ENCODE measurements at places on chromosomes 6 and 20.

- peak; percentile 93 for DNase-seq
Measured at GRCh38 chr6:6699741-6700367, 111.3 kb downstream of the LY86 start.

- no peak for DNase-seq
Measured at GRCh38 chr6:22755605-22756004, 186.2 kb downstream of the HDGFL1 start.

- DNase-seq = no peak
Measured at GRCh38 chr20:1674990-1675780, 17.6 kb upstream of the SIRPG start.

- no peak for DNase-seq
Measured at GRCh38 chr20:41314386-41314785, 3.1 kb downstream of the ZHX3 start.

- peak; percentile 61 for DNase-seq
Measured at GRCh38 chr6:28981431-28981832, 23.7 kb downstream of the ZNF311 start.

DNA sequence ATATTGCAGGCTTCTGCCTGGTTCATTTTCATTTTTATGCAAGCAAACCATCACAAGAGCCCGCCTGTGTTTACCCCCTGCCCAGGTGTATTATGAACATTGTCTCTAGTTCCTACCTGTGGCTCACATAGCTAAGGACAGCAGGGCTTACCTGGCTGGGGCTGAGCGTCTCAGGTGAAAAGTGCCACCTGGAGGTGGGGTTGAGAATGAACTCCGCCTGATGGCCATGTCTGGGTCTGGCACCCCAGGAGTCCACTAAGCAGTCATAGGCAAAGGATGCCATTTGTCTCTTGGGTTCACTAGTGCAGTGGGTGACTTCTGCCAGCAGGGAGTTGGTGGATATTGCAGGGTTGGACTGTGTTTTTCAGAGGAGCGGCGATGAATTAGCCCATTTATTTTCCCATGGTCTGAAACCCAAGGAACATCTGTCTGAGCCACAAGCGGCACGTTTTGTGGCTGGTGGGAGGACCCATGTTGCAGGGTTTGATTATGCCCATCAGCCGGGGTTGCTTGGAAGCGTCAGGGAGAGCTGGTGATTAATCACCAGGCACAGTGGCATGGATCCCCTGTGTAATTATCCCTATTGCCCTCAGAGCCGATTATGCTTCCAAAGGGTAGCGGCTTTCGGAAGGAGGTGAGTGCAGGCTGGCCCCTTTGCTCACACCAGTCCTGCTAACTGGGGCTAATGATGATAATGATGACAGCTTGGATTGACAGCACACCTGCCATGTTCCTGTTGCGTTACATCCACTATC is 92.1 kb downstream of the CDH26 start:
- DNase-seq = no peak

GRCh38 chr20:4135385-4136077 is 120.2 kb upstream of the RNF24 start:
- DNase-seq = no peak

DNA sequence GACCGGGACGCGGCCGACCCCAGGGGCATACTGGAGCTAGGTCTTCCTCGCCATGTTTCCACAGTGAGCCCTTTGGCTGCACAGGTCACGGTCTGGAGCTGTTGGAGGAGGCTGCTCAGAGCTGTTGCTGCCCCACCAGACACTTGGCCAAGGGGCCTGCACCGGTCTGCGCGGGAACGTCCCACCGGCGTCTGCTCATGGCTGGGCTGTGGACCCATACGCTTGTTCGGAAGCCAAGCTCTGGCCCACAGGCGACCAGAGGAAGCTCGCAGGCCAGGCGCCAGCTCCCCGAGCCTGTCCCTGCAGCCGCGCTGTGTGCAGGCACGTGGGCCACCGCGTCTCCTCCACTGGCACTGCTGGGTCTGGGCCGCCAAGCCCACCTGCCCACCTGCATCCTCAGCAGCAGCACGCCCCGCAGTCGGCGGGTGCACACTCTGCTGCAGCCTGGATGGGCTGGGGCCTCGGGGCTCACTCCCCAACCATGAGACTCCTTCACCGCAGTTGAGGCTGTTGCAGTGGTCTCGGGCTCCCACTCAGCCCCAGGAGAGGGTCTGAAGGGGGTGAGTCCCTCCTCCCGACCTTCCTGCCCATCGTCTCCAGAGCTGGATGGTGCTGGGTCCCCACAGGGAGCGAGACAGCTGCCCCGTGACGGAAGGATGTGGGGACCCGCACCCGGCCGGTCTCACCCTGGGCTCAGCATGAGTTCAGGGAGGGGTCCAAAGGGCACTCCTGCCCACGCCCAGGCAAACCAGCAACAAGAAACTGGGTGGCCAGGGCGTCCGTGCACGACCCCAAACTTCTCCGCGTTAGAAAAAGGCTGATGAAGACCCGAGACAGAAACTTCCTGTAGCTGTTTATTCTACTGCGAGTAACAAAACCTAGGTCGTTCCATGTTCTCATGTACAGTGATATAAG is 15.5 kb upstream of the TCFL5 start:
- DNase-seq = peak; percentile 83

DNA sequence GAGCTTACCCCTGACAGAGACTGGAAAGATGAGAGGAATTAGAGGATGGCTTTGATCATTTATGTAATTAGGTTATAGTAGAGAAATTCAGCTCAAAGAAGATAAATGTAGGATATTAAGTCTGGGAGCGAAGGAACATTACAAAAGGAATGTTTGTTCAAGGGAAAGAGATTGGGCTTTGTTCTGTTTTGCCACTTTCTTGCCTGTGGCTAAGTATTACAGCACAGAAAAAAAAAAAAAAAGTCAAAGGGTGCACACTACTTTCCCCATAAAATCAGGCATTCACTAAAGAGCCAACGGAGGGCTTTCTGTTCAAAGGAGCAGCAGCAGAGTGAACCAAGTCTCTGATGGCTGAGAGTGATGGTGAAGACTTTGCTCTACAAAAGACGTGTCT is 5.0 kb upstream of the HDDC2 start:
- DNase-seq = no peak

- no peak for DNase-seq
Measured at GRCh38 chr6:160042788-160043301, 74.0 kb downstream of the IGF2R start.

GRCh38 chr6:138518054-138518453 is 18.8 kb upstream of the NHSL1 start:
- no peak for DNase-seq

DNA sequence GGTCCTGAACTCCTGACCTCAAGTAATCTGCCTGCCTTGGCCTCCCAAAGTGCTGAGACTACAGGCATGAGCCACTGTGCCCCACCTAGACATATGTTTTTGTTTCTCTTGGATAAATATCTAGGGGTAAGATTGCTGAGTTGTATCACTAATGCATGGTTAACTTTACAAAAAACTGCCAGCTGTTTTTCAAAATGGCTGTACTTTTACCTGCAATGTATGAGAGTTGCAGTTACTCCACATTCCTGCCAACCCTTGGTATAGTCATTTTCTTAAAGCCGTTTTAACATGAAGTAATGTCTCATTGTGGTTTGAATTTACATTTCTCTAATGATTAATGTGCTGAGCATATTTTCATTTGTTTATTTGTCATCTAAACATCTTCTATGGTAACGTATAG is 289.7 kb downstream of the UTRN start:
- no peak for DNase-seq

- DNase-seq = no peak
Measured at GRCh38 chr6:17881085-17881858, 106.2 kb downstream of the KIF13A start.

- no peak for DNase-seq
Measured at GRCh38 chr6:13413466-13413862, 73.9 kb downstream of the GFOD1 start.

DNA sequence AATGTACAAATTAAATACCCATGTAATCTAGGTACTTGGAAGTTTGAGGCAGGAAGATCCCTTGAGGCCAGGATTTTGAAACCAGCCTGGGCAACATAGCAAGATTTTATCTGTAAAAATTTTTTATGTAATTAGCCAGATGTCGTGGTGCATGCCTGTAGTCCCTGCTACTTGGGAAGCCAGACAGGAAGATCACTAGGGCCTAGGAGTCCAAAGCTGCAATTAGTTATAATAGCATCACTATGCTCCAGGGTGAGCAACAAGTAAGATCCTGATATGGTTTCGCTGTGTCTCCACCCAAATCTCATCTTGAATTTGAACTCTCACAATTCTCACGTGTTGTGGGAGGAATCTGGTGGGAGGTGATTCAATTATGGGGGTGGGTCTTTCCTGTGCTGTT is 535.8 kb downstream of the TENT5A start:
- DNase-seq = no peak

DNA sequence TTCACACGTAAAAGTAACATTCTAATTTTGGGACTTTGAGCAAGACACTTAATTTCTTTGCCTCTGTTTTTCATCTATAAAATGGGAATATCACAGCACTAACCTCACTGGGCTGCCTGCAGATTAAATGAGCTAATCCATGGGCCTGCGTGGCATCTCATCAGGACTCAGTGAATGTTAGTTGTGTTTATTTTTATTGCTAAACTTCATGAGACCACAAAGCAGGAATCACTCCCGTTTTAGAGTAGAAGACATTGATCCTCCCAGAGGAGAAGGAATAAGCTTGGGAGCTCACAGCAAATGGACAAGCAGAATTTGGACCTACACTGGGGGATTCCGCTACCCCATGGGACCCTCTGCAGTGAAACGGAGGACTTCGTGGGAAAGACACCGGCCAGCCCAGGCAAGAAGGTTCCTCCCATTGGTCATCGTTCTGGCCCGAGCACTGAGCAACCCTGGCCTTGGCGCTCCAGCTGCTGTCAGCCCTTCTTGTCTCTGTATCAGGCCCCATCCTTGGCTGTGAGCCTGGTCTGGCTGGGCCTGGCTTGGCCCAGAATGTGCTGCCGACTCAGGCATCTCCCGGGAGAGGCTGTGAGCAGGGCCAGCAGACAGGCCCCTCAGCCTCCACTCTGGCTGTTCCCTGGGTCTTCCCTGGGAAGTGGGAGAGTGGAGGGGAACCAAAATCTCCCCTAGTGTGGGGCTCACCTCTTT is 79.8 kb downstream of the NFATC2 start:
- peak; percentile 40 for DNase-seq

DNA sequence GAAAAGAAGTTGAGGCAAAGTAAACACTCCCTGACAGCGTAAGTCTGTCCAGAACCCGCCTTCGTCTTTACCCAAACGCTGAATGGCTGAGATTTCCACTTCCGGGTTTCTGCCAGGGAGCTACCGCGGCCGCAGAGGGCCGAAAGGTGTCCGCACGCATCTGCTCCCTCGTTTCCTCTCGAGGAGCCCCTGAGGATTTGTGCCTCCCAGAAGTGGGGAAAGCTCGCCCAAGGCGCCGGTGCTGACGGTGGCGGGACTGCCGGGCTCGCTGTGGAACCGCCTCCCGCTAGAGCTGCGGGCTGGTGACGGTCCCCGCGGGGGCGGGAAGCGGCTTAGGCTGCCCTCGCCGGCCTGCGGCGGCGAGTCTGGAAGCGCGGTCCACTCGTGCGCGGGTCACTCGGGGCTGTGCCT is 1760.2 kb upstream of the DEFB115 start:
- DNase-seq = peak; percentile 1

GRCh38 chr20:45629496-45630100 is at the start of gene WFDC10A:
Gene WFDC10A (plus strand): TSS chr20:45629739. CDS start chr20:45629814, 75 bp downstream.
- peak; percentile 50 for DNase-seq

GRCh38 chr20:46852313-46852712 is 42.3 kb upstream of the EYA2 start:
- DNase-seq = no peak

GRCh38 chr6:21033575-21034026 is 499.3 kb downstream of the CDKAL1 start:
- no peak for DNase-seq

GRCh38 chr6:43216200-43216599 is 13.1 kb downstream of the DNPH1 start:
- DNase-seq = no peak
